Activated naive CD8-positive, alpha-beta T cell treated with anti-CD3 and anti-CD28 coated beads for 36 hours (primary cell): ENCODE measurements at places on chromosomes 6 and 20. TPM values are rescaled to one million over a fixed set of nuclear protein-coding genes. Genes with fewer than 3 reads are reported as not detected.
A peak's percentile ranks its signal among the peaks of the same experiment; 100 is the strongest.

- no peaks in the 10 kb centered on the region for H3K27me3 ChIP-seq
- H3K36me3 ChIP-seq, result peaks cover 18% of the 10 kb centered on the region
- H3K4me3 ChIP-seq, result no peak overlapping the region
- no peak for DNase-seq
Measured at GRCh38 chr6:37285861-37286311, 27.9 kb upstream of the TMEM217 start.

- no peak overlapping the region for H3K4me3 ChIP-seq
- H3K4me1 ChIP-seq, result peaks cover 4% of the 10 kb centered on the region
- H3K27ac ChIP-seq, result no peak overlapping the region
- peaks cover 25% of the 10 kb centered on the region for H3K27me3 ChIP-seq
Measured at GRCh38 chr6:163398815-163399214, 15.7 kb upstream of the QKI start.

DNA sequence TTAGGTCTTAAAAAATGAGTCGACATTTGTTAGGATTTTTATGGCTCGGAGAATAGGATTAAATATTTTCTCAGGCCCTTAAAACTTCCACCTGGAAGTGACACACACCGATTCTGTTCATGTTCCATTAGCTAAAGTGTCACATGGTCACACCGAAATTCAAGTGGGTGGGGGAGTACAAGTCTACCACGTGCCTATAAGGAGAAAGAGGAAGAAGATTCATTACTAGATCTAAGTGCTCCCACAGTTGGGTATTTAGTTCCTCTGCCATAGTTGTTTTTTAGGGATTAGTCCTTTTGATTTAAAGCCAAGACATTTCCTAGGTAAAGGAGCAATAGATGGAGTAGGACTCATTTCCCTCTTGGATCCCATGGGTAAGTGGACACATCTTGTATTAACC is 4.9 kb upstream of the TOX2 start:
- peaks cover 11% of the 10 kb centered on the region for H3K36me3 ChIP-seq
- H3K4me3 ChIP-seq, result no peak overlapping the region
- H3K27me3 ChIP-seq, result peaks cover 28% of the 10 kb centered on the region
- H3K27ac ChIP-seq, result no peak overlapping the region
- H3K4me1 ChIP-seq, result peaks cover 6% of the 10 kb centered on the region

DNA sequence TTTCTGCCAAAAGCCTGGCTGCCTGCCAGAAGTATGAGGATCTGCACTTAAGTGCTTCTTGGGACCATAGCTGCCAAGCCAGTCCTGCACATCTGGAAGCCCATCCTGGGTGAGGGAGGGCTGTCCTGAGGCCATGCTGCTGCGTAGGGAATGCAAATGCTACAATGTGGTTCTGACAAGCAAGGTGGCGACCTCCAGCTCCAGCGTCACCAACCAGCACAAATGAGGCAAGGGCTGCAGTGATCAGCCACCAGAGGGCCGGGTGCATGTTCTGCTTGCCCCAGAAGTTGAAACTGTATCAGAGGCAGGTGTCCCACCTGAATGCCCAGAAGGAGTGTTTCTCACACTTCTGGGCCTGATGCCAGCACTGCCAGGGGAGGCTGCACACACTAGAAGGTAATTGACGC is 99.1 kb upstream of the KCNQ5 start:
- H3K4me1 ChIP-seq, result no peaks in the 10 kb centered on the region
- H3K36me3 ChIP-seq, result no peaks in the 10 kb centered on the region
- H3K4me3 ChIP-seq, result no peak overlapping the region
- DNase-seq, result peak; percentile 6
- H3K27ac ChIP-seq, result no peak overlapping the region
- H3K27me3 ChIP-seq, result peaks cover 5% of the 10 kb centered on the region

DNA sequence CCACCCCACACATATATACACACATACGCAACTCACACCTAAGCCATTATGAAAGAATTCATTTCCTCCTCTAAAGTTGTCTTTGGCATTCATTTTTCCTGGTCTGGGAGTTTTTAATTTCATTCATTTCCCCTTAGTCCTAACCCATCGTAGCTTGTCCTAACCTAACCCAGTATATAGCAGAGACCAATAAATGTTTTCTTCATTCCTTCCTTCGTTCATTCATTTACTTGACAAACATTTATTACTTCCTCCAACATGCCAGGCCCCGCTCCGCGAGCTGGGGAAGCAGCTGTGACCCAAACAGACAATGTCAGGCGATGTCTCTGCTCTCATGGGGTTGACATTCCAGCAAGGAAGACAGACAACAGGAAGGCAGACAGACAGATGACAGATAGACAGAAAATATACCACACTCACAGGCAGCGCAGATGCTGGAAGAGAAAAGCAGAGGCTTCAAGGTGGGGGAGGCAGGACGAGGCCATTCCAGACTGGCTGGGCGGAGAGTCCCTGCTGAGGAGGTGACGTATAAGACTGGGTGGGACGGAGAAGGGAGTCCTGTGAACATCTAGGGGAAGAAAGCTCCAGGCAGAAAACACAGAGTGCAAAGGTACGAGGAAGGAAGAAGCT is 33.7 kb upstream of the SIRPA start:
- no peak overlapping the region for H3K4me3 ChIP-seq
- H3K27ac ChIP-seq, result no peak overlapping the region
- no peaks in the 10 kb centered on the region for H3K36me3 ChIP-seq
- H3K27me3 ChIP-seq, result peaks cover 10% of the 10 kb centered on the region
- H3K4me1 ChIP-seq, result peaks cover 2% of the 10 kb centered on the region

DNA sequence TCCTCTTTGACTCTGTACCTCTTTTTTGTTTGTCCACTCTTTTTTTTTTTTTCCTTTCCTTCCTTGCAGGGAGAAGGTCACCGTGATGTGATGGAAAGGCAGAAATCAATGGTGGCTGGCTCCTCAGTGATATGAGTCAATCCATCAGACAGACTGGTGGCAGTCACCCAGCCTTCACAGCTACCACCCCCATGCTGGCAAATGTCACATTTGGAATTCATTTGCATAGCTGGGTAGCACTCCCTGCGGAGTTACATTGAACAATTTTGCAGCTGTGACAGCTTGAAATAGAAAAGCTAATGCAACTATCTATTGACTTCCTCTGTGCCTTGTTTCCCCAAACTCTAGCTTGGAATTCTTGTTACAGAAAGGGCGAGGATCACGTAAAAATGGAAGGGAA is 668.4 kb downstream of the C6orf118 start:
- H3K27ac ChIP-seq, result no peak overlapping the region
- H3K27me3 ChIP-seq, result no peaks in the 10 kb centered on the region
- H3K4me1 ChIP-seq, result no peaks in the 10 kb centered on the region
- DNase-seq, result no peak

DNA sequence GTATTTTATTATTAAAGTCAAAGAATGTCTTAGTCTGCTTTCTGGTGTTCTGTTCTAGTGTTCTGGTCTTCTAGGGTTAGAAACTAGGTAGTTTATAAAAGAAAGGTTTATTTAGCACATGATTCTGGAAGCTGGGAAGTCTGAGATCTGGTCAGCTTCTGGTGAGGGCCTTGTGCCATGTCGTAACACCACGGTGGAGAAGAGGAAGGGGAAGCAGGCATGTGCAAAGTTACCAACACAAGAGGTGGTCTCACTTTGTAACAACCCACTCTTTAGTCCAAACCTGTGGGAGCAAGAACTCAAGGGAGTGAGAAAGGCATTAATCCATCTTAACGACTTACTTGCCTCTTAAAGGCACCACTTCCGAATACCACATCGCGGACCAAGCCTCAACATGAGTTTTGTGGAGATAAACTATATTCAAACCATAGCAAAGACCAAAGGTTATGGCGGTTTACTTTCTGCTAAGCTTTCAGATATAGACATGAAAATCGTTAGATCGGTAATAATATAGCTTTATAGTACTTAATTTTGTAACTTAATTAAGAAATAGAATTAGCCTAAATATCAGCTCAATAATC is 99.4 kb downstream of the NCOA3 start:
- peaks cover 52% of the 10 kb centered on the region for H3K4me1 ChIP-seq
- H3K27ac ChIP-seq, result no peak overlapping the region
- H3K4me3 ChIP-seq, result no peak overlapping the region
- H3K36me3 ChIP-seq, result peaks cover 48% of the 10 kb centered on the region
- DNase-seq, result no peak

Gene CRISP2
- total RNA-seq, result not detected

Gene OPRL1
- total RNA-seq, result 0.25 TPM

Gene PGBD1
- total RNA-seq, result 3.8 TPM
